ENCODE measurements at places on chromosomes 3 and 15.

GRCh38 chr3:69292185-69292584, 93.7 kb downstream of the FRMD4B start:
- DNase-seq: no peak

- no peak for DNase-seq
Observed at GRCh38 chr3:169923189-169923588, 11.8 kb downstream of the SAMD7 start.

DNA sequence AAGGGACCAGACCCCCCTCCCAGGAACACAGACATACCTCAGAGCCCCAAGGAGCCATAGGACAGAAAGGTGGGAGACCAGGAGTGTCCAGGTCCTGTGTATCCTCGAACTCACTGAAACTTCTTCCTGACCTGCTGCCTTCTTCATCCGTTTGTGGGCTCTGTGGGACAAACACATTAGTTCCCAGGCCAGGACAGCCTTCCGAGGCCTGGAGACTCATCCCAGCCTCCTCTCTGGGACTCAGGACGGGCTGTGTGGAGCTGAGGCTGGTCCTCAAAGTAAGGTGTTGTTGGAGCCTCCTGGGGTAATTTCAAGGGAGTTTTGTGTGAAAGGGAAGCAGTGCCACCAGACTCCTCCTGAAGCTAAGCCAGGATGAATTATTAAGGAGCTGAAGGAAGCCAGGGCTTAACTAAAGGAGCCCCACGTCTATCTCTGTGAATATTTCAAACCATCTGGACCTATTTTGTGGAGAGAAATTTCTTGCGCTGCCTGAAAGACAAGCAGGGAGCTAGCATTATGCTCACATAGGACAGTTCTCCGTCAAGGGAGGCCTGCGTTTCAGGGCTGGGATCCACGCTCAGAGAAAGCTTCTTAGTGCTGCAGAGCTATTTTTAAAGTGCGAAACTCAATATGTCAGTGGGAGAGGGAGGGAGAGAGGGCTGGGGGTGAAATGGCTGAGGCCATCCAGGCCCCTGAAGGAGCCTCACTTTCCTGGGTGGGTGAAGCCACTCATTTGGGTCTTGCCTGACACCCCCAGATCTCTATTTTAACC, 29.8 kb upstream of the PLA2G4E start:
- no peak for DNase-seq

DNA sequence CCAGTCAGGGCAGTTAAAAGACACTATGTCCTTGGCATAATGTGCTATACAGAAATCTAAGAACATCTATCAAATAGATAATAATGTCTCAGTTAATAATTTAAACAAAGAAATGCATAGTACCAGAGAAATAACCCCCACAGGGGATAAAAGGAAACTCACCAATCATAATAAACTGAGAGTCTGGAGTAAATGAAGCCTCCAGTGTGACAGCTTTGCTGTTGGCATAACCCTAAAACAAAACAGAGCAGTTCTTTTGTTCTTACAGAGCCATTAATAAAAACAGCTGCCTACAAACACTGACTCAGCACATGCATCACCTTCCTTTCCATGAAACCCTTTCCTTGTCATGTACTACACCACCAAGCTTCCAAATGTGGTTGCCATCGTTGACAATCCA, 13.5 kb downstream of the PPM1M start:
- DNase-seq: no peak

- no peak for DNase-seq
Observed at GRCh38 chr15:90327311-90327710, 24.8 kb upstream of the ZNF774 start.

DNA sequence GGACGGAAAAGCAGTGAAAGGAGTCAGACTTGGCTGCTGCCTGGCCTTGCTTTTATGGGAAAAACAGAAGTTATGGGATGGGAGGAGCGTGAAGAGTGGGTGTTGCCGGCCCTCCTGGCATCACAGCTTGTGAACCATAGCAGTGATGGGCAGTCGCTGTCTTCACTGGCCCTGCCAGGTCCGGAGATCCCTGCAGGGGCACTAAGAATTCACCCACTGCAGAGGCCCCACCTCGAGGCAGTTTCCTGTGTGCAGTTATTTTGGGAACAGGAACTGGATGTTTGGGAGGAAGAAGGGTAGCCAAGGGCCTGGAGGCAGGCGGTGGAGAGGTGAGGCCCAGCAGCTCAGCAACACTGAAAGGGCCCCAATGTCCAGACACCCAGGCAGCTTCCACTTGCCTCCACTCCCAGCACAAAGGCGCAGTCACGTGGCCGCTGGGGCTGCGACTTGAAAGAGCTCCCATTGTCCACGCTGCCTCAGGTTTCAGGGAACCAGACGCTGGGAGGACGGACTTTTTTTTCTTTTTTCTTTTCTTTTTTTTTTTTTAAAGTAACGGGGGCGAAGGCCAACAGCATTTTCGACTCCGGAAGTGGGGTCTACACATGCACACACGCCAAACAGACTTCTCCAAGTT, 255.6 kb downstream of the ZNF621 start:
- no peak for DNase-seq

- DNase-seq: no peak
Observed at GRCh38 chr3:117762621-117763037, 1053.0 kb downstream of the TUSC7 start.

- no peak for DNase-seq
Observed at GRCh38 chr3:194189243-194189791, 53.4 kb downstream of the HES1 start.

GRCh38 chr3:135499426-135499825, 466.1 kb upstream of the PPP2R3A start:
- no peak for DNase-seq

GRCh38 chr3:129036222-129037092, 24.1 kb upstream of the GP9 start:
- no peak for DNase-seq
